ENCODE measurements at places on chromosomes 1 and 21.
A peak's percentile ranks its signal among the peaks of the same experiment; 100 is the strongest.

GRCh38 chr1:220084460-220084859, 5.1 kb downstream of the BPNT1 start:
- no peak for DNase-seq

DNA sequence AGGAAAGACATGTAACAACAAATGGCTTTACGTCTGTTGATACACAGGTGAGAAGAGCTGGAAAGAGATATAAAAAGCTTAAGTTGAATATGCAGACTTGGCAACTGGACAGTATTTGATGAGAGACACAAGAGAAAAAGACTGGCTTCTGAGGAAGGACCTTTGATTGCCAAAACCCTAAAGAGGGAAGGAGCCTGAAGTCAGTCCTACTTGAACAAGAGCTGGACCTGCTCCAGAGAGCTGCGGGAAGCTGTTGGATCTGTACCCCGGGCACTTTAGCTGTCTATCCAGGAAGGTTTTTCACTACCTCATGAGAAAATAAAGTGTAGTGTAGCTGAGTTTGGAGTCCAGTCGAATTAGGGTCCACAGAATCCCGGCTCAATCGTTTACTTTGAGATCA, 25.3 kb upstream of the LRRC8B start:
- DNase-seq: no peak

- no peak for DNase-seq
Observed at GRCh38 chr21:28632755-28633408, 359.8 kb downstream of the LTN1 start.

- DNase-seq: no peak
Observed at GRCh38 chr1:6127587-6128163, 52.4 kb downstream of the CHD5 start.

DNA sequence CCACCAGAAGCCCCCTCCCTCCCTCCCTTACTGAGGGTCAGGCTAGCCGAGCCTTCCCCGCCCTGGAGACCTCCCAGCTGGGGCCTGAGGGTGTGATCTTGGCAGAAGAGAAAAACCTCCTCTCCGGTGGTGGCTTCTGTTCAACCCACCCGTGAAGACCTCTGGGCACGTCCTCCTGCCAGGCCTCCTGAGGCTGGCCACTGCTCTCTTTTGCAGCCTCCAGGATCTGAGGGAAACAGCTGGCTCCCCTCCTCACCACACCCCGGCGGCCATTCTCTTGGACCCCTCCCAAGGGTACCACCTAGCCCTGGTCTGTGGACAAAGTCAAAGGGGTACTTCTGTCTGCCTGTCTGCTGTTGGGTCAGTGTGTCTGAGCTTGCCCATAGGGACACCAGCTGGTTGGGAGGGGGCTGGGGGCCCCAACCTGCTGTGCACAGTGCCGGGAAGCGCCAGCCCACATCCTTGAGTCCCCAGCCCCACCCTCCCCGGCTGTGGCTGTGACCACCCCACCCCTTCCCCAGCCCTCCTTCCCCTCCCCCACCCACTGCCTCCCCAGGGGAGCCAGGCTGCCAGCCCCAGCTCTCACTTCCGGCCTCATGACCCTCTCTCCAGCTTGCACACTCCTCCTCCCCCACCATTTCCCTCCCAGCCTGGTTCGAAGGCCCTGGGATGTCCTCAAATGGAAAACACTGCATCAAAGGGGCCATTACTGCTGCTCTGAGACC, 48.1 kb downstream of the AHDC1 start:
- no peak for DNase-seq

DNA sequence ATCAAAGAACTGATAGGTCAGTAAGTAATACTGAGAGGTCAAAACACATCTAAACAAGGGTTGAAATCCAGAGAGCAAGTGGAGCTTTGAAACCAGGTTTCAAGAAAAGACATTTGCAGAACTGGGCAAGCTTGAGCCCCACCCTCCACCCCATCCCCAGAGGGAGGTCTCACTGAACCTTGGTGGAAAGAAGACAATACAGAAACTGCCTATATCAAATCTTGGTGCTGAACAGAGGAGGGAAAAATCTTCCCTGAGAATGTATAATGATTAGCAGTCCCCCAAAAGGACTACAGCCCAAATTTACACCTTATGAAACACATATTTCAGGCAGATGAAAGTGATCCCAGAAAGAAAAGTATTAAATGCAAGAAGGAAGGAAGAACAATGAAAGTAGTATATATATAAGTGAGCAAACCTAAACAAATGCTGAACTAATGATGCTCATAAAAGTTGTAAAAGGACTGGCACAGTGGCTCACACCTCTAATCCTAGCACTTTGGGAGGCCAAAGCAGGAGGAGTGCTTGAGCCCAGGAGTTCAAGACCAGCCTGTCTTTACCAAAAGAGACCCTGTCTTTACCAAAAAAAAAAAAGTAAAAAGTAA, 12.4 kb downstream of the ZBTB17 start:
- no peak for DNase-seq

- DNase-seq: no peak
Observed at GRCh38 chr1:38758820-38759219, 100.8 kb downstream of the RRAGC start.

- DNase-seq: peak; percentile 9
Observed at GRCh38 chr1:171984850-171985485, 143.7 kb downstream of the DNM3 start.

DNA sequence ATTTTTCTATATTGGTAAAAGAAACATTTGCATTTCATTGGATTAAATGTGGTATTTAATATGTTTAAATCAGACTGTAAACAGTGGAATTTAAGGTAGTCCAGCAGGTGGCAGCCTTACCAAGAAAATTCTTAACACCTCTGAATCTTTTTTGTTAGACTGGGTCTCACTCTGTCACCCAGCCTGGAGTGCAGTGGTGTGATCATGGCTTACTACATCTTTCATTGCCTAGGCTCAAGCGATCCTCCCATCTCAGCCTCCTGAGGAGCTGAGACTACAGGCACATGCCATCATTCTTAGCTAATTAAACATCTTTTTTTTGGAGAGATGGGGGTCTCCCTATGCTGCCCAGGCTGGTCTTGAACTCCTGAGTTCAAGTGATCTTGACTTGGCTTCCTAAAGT, 98.8 kb downstream of the RABGAP1L start:
- DNase-seq: peak; percentile 10

- no peak for DNase-seq
Observed at GRCh38 chr1:1917995-1918900, 831 bp downstream of the TMEM52 start.

- no peak for DNase-seq
Observed at GRCh38 chr1:5758000-5758858, 234.0 kb downstream of the NPHP4 start.

DNA sequence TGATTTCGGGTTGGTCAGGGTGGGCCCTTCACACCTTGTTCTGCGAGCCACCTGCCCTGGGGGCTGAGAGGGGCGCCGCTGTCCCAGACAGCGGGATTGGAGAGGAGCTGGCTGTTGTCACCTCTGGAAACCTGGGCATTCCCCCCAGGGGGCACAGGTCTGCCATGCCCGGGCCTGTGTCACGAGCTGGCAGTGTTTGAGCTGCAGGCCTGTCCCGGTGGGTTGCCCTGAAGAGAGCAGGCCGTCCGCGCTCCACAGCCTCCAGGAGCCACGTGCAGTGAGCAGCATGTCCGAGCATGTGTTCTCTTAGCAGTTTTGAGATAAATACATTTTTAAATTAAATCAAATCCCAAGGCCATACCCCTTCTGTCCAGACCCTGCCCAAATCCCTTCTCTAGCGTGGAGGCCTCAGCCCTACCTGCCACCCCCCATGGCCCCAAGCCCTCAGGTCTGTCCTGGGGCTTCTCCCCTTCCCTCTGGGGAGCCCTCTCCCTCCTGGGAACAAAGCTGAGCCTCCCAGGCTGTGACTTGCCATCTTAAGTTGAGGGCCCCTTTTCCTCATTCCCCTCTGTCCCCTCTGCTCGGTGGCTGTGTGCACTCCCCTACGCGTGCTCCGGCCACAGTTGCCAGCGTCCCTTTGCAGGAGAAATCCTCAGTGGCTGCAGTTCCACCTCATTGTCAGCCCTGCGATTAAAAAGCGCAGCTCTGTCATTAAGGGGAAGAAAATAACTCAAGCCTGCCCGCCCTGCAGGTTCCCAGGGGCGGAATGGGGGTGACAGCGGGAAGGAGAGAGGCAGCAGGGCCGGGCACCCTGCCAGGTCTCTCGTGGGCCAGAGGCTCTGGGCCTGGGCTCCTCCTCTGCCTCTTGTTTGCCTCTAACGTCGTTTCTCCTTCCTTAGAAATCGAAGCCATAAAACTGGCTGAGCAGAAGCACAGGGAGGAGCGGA, 26.6 kb downstream of the SLX9 start:
- DNase-seq: no peak

Data from GM04504 (cell line).